Right atrium auricular region (tissue), 2 donors: ENCODE measurements at places on chromosomes 12 and 14. TPM values are rescaled to one million over a fixed set of nuclear protein-coding genes. Genes with fewer than 3 reads are reported as not detected.
A peak's percentile ranks its signal among the peaks of the same experiment; 100 is the strongest.

DNA sequence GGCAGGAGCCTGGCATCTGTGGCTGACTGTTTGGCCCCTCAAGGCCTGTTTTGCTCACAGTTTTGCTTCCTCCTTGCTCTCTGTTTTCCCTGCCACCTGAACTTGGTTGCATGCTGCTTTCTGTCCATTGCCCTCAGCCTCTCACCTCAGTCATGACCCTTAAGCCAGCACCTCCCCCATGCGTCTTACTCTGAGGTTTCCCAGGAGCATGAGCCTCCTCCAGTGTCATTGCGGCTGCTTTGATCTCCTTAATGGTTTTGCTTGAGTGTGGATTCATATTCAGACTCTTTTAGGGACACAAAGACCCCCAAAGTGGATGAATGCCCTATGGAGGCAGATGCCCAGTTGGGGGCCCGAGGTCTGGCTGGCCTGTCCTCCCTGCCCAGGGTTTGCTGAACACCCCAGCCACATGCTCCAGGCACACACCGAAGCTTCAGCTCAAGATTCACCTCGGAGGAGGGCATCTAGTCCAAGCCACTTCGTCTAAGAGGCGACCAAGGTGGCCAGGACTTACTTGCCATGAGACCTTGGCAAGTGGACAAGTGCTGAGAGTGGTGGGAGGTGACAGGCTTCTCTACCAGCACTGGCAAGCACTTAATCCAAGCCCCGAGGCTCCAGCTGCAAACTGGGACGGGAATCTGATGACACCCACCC, 95.4 kb upstream of the DIO3 start:
- DNase-seq: peak; percentile 46

The NR1H4 gene
- total RNA-seq: not detected

The GNPTAB gene
- 25.3 TPM for total RNA-seq

The NGB gene
- total RNA-seq: not detected

GRCh38 chr14:104746071-104746545, 6.8 kb upstream of the SIVA1 start:
- DNase-seq: no peak

- DNase-seq: no peak
Measured at GRCh38 chr12:34298971-34299801, 276.9 kb downstream of the ALG10 start.

DNA sequence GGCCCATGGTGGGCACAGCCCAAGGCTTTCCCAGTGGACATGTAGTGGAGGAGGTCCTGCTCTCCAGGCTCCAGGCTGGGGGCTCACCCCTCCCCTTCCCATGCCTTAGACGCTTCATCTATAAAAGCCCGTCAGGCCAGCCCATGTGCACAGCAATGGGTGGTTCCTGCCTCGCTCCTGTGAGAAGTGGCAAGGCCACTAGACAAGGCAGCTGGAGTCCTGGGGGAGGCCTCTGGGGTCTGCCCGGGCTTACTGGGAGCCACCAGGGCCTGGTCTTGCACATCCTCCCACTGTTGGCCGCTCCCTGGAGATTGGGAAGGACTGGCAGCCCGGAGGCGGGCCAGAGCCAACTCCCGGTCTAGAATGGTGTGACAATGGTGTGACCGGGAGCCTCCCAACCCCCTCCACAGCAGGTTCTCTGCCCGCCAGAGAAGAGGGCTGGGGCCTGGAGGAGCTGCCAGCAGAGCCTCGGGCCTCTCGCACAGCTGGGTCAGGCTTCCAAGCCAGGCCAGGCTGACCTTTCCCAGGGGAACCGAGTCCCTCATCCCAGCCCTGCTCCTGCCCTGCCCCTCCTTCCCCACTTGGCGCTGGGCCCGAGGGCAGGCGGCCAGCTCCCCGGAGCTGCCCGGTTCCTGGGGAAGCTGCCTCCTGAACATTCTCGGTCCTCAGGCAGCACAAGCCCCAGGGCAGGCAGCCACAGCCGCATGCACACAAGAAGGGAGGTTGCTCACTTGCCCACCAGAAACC, 97.9 kb downstream of the RFLNA start:
- peak; percentile 91 for DNase-seq

- DNase-seq: no peak
Measured at GRCh38 chr12:68739891-68740290, 6.1 kb upstream of the SLC35E3 start.

The SLC25A47 gene
- total RNA-seq: not detected

The TPPP2 gene
- not detected for total RNA-seq

The KRT2 gene
- total RNA-seq: not detected

DNA sequence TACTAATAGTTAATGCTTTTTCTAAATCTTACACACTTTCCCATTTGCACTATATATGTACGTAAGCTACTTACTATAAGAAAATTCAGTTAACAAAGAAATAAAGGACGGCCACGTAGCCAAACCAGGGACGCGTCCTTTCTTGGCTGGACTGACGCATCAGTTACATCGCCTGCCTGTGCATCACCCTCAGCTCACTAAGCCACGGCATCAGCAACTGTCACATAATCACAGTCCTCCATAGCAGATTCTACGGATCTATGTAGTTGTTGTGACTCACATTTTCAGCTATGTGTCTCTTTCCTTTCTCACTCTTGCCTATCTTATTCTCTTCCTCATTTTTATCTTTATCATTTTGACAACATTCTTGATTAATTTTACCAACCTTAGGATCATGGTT, 38.1 kb upstream of the C12orf50 start:
- DNase-seq: no peak

The KLHL33 gene
- total RNA-seq: 0.35 TPM

GRCh38 chr12:71216725-71217579, 59.2 kb upstream of the TSPAN8 start:
- DNase-seq: no peak

- DNase-seq: no peak
Measured at GRCh38 chr12:59858508-59859170, 262.8 kb downstream of the SLC16A7 start.

The KCNC2 gene
- total RNA-seq: not detected

The ARMH4 gene
- 3.4 TPM for total RNA-seq

DNA sequence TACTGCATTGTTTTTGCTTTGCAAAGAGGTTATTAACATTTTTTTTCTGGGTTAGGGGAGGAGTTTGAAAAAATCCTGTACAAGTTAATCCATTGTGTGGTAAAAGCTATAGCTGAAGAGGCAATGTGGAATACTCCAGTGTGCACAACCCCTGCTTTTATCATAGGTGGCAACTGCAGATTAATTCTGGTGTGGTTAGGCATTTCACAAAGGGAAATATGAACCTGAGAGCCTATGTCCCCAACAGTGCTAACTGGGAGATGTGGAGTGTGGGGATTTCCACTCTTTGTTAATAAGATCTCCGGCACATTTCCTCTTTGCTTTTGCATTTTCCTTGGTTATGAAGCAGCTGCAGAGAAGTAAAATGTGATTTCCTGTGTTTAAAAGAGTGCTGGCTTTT, 33.6 kb downstream of the PRORP start:
- DNase-seq: no peak

GRCh38 chr14:73142216-73142615, 5.9 kb downstream of the PSEN1 start:
- DNase-seq: no peak

The KCNH3 gene
- total RNA-seq: 1.0 TPM

GRCh38 chr12:54431911-54432814, 13.1 kb upstream of the ITGA5 start:
- DNase-seq: peak; percentile 93
